ENCODE measurements at places on chromosomes 12 and 14. TPM values are rescaled to one million over a fixed set of nuclear protein-coding genes. Genes with fewer than 3 reads are reported as not detected.

- peak; percentile 14 for DNase-seq
These were observed 1.0 kb downstream of the INSM2 start for GRCh38 chr14:35534873-35535482.

GRCh38 chr12:84727961-84728360 is 184.6 kb downstream of the SLC6A15 start:
- DNase-seq: peak; percentile 10

GPR84 gene
- not detected for total RNA-seq

GRCh38 chr14:79464468-79464867 is 746.8 kb downstream of the DIO2 start:
- no peak for DNase-seq

DNA sequence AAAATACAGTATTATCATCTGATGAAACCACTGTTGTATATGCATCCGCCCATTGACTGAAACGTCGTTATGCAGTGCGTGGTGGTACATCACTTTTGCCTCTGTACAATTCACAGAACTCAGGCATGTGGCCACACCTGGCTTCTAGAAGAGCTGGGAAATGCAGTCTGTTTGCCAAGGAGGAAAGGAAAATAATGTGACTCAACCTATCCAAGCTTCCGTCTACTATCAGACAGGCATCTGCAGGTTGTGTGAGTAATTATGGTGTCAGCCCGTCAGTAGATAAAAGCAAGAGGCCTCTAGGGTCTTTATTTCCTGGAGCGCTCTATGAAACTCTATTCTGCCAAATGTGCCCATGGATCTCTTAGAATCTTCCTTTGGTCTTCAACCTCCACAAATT is 111.6 kb downstream of the BBS10 start:
- peak; percentile 79 for DNase-seq

NFATC4 gene
- not detected for total RNA-seq

GRCh38 chr14:68977718-68978171 is 1.4 kb downstream of the ACTN1 start:
- DNase-seq: peak; percentile 76

ULK1 gene
- total RNA-seq: 6.9 TPM

- DNase-seq: no peak
These were observed 416.7 kb upstream of the PDE3A start for GRCh38 chr12:19951664-19952063.

GRCh38 chr12:59808317-59808910 is 212.6 kb downstream of the SLC16A7 start:
- peak; percentile 16 for DNase-seq

PRH1 gene
- 0.57 TPM for total RNA-seq

- no peak for DNase-seq
These were observed 3.1 kb upstream of the AVIL start for GRCh38 chr12:57821474-57822214.

DNA sequence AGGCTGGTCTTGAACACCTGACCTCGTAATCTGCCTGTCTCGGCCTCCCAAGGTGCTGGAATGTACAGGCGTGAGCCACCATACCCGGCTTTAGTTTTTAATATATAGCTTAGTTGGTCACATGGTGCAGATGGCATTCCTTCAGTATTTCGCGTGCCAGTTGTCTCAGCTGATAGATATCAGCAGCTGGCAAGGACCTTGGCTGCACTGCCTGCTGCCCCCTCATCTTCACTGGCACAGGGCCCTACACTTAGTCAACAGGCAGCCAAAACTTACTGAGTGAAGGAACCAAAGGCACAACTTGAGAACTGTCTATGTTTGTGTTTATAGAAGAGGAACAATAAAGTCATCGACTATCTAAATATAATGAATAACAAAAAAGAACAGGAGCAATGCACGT is 31.0 kb downstream of the EID3 start:
- peak; percentile 51 for DNase-seq

CFAP54 gene
- 4.9 TPM for total RNA-seq

GRIN2B gene
- not detected for total RNA-seq

GRCh38 chr12:101740566-101740965 is 1.3 kb upstream of the SYCP3 start:
- no peak for DNase-seq

HOXC9 gene
- total RNA-seq: 11.0 TPM

DNA sequence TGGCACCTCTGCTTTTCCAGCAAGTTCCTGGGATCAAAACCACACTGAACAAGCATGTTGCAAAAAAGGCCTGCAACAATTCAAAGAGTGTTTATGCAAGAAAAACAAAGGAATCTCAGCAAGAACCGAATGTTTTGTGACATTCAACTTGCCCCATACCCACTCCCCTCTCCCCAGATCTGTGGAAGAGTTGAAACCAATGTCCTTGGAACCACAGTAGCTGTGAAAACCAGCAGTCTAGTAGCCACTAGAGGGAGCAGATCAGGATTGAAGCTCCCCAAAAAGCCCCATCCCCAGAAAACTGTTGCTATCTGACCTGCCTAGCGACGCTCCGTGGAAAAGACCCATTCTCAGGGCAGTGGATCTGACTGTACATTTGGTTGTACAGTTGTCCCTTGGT is 27.1 kb downstream of the PRKAB1 start:
- no peak for DNase-seq

DNA sequence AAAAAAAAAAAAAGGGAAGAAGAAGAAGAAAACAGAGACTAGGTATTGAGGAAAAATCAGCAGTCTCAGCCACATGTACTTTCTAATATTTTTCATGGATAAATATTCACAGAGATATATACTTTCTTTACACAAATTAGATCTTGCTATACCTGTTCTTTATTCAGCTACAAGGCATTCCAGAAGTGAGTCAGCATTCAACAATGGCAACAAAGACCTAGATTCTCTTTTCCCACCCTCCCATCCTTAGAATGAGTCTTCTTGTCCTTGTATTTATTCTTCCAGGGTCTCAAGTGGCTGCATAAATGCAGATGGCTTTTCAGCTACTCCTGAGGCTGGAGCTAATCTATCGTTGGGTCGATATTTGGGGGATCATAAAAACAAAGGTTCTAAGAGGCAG is 93.0 kb downstream of the NT5DC3 start:
- DNase-seq: no peak

OAS1 gene
- total RNA-seq: 5.1 TPM

DNA sequence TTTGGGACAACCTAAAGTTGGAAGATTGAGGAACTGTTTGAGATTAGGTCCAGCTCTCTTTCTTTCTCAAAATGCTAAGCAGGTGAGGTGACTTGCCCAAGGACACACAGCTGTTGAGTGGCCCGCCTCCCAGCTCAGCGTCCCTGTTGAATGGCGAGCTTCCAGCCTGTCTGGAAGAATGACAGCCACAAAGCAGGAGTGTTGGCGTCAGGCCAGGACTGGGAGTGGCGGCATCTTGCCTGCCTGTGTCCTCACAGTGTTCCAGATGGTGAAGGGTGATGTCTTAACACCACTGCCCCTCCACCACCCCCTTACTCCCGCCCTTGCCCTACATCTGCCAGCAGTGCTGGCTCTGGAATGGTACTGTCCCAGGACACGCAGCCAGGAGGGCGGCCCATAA is 4.4 kb upstream of the CEBPE start:
- DNase-seq: no peak

DNA sequence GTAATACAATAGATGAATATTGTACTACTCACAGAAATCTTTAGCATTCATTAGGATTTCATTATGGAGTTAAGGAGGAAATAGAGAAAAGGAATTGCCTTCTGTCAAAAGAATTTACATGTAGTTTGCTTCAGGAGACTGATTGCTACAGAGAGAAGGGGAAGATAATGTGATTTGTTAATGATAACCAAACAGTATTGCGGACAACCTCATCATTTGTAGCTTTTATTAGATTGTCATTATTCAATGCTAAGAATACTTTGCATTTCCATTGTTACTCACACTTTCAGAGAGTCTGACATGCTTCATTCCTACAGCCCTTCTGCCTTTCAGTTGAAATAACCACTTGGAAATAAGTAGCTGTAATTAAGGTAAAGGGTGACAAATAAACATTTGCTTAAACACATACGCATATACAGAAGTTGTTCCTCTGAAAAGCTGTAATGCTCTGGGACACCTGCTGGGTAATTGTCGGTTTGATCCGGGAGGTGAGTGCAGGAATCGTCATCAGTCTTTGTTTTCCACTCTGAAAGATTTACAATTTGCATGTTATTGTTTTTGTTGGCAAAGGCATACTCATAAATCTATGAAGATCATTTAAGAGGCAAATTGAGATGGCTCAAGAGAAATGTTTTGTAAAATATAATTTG is 600.2 kb downstream of the TRHDE start:
- DNase-seq: no peak

DNA sequence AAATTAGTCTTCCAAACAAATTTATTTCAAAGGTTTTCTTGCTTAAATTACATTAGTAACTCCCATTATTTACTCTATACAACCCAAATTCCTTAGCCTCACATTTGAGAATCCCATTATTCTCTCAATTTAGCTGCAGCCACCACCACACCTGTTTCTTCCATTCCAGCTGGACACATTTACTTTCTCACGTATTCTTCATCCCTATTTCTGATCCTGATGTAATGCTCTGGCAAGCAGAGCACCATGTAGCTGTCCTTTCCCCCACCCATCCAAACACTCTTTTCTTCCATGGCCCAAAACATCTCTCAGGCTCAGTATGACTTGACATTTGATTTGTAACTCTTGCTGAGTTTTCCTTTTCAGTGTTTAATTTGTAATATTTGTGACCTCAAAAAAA is 240.2 kb upstream of the CLEC14A start:
- DNase-seq: no peak

DNA sequence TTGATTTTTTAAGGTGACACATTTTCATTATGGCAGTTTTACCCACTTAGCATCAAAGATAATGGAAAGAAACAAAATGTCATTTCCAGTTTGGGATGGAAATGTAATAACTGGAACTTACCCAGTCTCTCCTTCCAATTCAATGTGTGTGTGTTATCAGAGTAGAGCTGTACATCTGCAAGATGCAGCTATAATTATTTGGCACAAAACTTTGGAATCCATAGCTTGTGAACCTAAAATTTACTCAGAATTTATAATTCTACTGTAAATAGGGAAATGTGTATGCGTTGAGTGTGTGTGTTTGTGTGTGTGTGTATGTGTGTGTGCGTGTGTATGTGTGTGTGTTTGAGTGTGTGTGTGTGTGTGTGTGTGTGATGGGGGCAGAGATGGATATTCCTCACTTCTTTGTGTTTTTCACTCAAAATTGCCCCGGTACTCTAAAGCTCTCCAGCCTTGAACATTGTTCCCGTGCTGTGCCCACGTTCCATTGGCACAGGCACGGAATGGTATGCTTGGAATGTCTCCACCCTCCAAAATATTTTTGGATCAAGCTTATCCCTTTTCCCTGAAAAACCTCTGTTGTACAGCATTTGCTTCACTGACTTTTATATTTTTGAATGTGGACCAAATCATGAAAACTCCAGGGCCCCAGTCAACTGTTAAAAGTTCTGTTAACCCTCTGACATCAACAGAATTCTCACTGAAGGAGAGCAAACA is 150.2 kb upstream of the BMP4 start:
- peak; percentile 16 for DNase-seq

BCL11B gene
- 0.02 TPM for total RNA-seq

- no peak for DNase-seq
These were observed 15.6 kb downstream of the BAG5 start for GRCh38 chr14:103546652-103547454.

GCH1 gene
- 17.0 TPM for total RNA-seq

- DNase-seq: no peak
These were observed 445.5 kb upstream of the GARIN6 start for GRCh38 chr12:99201906-99202645.

GRCh38 chr12:57865084-57865751 is 18.7 kb upstream of the CTDSP2 start:
- peak; percentile 69 for DNase-seq

DNA sequence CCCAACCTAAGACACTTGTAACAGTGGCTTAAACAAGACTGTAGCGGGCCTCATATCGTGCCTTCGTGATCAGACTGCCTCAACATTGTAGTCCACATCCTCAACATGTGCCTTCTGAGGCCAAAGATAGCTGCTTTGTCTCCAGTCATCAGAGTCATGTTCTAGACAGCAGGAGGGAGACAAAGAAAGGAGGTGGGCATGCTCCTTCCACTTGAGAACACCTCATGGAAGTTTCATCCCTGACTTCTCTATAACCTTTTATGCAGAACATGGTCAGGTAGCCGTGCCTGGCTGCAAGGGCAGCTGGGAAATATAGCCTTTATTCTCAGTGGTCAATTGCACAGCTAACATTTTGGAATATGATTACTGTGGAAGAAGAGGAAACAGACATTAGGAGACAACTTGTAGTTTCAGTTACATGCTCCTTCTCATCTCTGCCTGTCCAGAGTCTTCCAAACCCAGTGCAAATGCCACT is 25.3 kb upstream of the DHRS2 start:
- DNase-seq: no peak

GRCh38 chr14:89564989-89565388 is 148.0 kb upstream of the FOXN3 start:
- DNase-seq: no peak

FAM181A gene
- total RNA-seq: not detected

DNA sequence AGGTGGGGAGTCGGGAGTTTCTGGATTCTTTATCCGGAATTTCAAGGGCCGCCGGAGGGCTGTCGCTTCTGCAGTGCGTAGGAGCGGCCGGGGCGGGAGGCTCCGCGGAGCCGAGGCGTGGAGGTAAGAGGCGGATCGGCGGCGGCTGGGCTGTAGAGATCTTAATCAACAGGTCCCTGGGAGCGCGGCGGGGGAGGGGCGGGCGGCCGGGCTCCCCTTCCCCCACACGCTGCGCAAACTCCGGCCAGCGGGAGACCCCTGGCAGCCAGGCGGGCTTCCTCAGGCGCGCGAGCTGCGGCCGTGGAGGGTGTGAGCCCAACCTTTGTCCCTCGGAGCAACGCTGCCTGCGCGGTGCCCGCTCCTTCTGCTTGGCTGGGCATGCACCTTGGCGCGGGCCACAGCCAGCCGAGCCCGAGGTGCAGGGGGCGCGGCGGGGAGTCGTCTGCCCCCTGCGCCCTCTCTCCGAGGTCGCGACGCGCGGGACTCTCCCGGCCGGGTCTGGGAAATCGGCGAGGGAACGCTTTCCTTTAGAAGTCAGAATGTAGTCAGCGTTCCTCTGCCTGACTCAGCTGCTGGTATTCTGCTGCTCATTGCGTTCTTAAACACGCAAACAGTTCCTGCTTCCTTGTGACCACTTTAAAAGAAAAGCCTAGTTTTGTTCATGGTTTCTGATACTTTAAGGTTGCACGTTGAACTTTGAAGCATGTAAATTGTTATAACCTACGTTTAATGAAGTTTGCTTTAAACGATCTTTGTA is at the start of gene PALS1:
Gene PALS1, plus strand, starts transcription at position 25 of the 757 bp plus-strand sequence. CDS start 37,736 bp downstream, outside the sequence.
- DNase-seq: peak; percentile 62

DNA sequence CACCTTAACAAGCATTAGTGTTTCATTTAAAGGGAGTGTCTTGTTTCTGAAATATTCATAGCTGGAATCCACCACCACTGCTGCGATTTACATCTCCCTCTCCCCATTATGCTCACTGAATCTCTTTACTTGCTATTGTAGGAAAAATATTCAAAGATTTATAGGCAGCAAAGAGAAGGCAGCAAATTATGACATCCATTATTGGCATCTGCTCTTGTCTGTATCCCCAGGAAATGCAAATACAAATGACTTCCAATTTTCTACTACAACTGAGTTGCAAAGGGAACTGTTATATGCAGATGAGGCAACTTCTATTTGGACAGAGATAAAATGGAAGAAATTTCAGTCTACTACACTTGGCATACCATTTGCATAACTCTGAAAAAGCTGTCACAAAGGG is 88.4 kb upstream of the PRKD1 start:
- DNase-seq: no peak

GRCh38 chr14:100733152-100733850 is 6.6 kb downstream of the DLK1 start:
- DNase-seq: no peak

Measured in A172 (cell line).